ENCODE measurements at places on chromosomes 3 and 15. TPM values are rescaled to one million over a fixed set of nuclear protein-coding genes. Genes with fewer than 3 reads are reported as not detected.

- no peak for DNase-seq
These were observed 151.3 kb downstream of the CADPS start for GRCh38 chr3:62723914-62724217.

DNA sequence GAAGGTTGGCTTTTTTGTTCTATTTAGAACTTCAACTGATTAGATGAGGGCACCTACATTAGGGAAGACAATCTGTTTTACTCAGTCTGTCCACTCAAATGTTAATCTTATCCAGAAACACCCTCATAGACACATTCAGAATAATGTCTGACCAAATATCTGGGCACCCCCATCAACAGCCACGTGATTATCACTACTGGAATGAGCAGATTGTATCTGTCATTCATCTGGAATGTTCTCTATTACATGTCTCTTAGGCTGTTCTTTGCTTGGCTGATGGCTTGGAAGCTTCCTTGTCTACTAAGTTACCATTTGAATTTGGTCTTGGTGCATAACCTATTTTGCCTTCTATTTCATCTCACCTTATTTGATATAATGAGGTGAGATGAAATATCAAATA, 15.7 kb upstream of the LRRC58 start:
- no peak for DNase-seq

- DNase-seq: no peak
These were observed 51.5 kb downstream of the RPN1 start for GRCh38 chr3:128598884-128599664.

- no peak for DNase-seq
These were observed 27.2 kb downstream of the INTS14 start for GRCh38 chr15:65583701-65584100.

GRCh38 chr3:131735116-131735515, 232.3 kb upstream of the MRPL3 start:
- DNase-seq: no peak

- DNase-seq: no peak
These were observed 138.8 kb upstream of the PLXND1 start for GRCh38 chr3:129745253-129745652.

- peak; percentile 91 for DNase-seq
These were observed 611 bp upstream of the BNIP2 start for GRCh38 chr15:59689626-59690236.

DNA sequence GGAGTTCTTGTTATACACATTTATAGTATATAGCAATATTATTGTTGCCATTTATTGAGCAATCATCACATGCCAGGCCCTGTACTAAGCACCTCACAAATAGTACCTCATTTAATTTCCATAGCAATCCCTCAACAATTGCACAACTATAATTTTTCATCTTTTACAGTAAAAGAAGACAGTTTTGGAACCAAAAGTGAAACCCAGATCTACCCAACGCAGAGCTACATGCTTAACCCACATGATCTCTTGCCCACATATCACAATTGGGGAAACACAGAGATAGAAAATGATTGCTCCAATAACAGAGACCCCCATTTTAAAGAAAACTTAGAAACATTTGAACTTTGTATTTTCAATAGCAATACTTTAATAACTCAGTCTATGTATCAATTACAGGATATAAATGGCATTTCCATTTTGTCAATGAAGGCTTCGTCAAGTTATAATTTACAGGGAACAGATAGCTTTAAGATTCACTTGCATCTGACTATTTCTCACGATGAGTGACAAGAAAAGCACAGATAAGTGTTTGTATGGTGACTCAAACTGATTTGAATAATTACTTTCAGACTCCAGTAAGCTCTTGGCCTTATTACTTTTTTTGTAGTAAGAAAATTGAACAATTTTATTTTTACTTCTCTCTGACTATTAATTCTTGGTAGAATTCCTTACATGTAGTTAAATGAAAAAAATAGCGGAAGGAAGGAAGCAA, 38.7 kb upstream of the CCDC50 start:
- DNase-seq: no peak

- DNase-seq: peak; percentile 60
These were observed 2.8 kb upstream of the CCR3 start for GRCh38 chr3:46239301-46239938.

- DNase-seq: no peak
These were observed 15.7 kb downstream of the KLHL18 start for GRCh38 chr3:47298439-47298838.

- peak; percentile 17 for DNase-seq
These were observed 1.5 kb downstream of the MRPL46 start for GRCh38 chr15:88465633-88466224.

DNA sequence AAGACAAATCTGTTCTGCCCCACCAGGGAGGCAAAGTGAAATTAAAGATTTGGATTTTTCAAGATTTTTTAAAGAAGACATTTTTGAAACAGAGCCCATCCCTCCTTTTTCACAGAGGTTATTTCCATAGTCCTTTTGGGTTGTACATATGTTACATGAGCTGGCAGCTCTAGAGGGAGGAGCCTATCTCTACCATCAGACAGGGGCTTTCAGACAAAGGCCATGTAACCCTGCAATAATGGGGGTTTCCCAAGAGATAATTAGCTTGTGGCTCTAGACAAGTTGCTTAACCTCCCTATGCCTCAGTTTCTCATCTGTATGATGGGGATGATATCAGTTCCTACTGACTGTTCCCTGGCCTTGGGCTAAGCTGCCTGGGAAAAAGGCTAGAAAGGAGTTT, 8.0 kb upstream of the TBC1D21 start:
- no peak for DNase-seq

DNA sequence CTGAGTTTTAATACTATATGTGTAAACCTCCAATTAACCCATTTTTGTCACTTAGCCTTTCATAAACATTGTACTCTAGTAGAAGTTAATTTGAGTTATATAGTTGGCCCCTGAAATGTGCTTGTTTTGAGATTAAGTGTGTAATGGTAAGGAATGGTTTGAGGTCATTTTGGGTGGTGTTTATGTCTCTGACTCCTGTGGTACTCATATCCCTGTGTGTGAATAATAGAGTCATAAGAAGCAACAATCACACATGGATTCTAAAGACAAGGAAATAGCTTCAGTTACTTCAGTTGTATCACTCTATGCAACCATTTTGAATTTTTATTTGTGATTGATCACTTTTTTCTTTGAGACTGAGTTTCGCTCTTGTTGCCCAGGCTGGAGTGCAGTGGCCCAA, 408.5 kb downstream of the MFSD1 start:
- DNase-seq: no peak

COPS2 gene
- total RNA-seq: 57.1 TPM

TM4SF1 gene
- total RNA-seq: not detected

CIDEC gene
- not detected for total RNA-seq

ACTRT3 gene
- total RNA-seq: 0.82 TPM

GAP43 gene
- total RNA-seq: 1.5 TPM

TMIE gene
- total RNA-seq: 1.0 TPM
